Osteoblast (primary cell): ENCODE measurements at places on chromosomes 11 and 22.

- DNase-seq, result peak; percentile 62
Observed at GRCh38 chr11:47175746-47176327, 842 bp downstream of the ARFGAP2 start.

- DNase-seq, result peak; percentile 89
Observed at GRCh38 chr22:37401401-37402183, 25.7 kb downstream of the ELFN2 start.

GRCh38 chr11:36870361-36870760 is 272.3 kb upstream of the RAG2 start:
- no peak for DNase-seq

DNA sequence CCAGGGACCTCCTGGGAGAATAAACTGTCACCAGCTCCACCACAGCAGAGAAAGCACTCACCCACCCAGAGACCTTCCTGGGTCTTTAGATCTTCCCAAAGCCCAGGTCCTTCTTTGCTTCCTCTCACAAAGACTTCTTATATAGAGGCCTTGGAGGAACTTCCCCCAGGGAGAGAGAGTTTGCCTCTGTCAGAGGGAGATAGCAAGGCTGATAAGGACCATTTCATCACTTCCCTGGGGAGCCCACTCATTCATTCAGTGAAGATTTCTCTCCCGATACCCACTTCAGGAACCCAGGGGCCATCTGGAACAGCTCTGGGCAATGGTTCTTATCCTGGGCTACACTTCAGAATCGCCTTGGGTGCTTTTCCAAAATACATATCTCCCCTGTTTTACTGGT is at the start of gene PRG2:
Gene PRG2, minus strand, starts transcription at position 116 of the 400 bp plus-strand sequence. CDS start 706 bp downstream, outside the sequence.
- no peak for DNase-seq

GRCh38 chr22:27976586-27976985 is 57.5 kb upstream of the PITPNB start:
- DNase-seq, result no peak

DNA sequence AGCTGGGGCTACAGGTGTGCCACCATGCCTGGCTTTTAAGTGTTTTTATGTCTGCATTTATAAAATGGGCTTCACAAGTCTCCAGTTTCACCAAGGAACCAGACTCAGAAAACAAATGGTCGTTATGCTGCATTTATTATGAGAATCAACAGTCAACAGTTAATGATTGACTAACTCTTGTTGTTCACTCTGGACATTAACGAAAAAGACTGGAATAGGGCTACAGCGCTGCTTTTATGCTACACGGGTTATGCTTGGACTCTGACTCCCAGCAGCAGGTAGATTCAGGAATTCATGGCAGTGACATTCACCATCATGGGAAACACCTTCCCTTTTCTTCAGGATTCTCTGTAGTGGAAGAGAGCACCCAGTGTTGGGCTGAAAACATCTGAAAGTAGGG is 44.4 kb upstream of the CHKA start:
- DNase-seq, result no peak

DNA sequence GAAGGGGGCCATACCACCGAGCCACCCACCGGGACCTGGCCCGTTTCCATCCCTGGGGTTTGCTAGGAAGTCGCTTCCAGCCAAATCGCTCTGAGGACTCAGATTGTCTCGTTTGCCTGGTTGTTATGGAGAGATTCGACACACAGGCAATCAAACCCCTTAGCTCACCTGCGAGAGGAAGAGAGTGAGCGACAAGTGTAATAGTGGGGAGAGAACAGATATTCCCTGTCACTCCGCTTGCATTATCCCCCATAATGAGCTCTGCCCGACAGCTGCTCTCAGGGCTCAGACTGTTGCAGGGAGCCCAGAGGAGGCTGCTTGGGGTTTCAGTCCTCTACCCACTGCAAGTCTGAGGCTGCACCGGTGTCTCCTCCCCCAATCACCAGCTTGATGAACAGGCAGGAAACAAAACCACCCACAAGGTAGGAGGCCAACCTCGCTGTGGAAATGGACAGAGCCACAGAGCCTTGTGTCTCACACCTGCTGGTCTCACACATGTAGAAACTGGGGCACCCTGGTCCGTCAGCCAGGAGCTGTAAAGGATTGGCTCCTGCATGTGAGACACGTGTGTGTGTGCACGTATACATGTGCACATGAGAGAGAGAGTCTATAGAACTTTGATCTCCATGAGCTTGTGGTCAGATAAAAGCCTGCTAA is 351.1 kb downstream of the BUD13 start:
- DNase-seq, result no peak

- peak; percentile 83 for DNase-seq
Observed at GRCh38 chr11:94650756-94651155, 83.6 kb downstream of the PIWIL4 start.

- DNase-seq, result peak; percentile 69
Observed at GRCh38 chr11:17972987-17973386, 39.9 kb downstream of the SERGEF start.

DNA sequence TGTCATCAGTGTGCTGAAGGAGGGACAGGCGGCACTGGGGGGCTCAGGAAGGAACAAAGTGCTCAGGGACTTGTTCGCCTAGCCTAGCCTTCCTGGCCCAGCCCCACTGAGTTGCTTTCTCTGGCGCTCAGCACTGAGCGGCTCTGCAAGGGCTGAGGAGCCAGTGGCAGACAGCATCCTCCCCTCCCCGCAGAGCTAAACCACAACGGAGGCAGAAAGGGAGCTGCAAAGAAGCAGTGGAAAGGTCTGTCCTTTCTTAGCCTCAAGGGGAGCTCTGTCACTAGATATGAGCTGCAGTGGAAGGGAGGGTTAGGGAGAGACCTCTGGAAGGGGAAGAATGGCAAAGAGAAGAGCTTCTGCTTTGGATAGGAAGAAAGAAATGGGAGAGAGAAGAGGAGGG is 89.7 kb upstream of the PHOX2A start:
- no peak for DNase-seq

DNA sequence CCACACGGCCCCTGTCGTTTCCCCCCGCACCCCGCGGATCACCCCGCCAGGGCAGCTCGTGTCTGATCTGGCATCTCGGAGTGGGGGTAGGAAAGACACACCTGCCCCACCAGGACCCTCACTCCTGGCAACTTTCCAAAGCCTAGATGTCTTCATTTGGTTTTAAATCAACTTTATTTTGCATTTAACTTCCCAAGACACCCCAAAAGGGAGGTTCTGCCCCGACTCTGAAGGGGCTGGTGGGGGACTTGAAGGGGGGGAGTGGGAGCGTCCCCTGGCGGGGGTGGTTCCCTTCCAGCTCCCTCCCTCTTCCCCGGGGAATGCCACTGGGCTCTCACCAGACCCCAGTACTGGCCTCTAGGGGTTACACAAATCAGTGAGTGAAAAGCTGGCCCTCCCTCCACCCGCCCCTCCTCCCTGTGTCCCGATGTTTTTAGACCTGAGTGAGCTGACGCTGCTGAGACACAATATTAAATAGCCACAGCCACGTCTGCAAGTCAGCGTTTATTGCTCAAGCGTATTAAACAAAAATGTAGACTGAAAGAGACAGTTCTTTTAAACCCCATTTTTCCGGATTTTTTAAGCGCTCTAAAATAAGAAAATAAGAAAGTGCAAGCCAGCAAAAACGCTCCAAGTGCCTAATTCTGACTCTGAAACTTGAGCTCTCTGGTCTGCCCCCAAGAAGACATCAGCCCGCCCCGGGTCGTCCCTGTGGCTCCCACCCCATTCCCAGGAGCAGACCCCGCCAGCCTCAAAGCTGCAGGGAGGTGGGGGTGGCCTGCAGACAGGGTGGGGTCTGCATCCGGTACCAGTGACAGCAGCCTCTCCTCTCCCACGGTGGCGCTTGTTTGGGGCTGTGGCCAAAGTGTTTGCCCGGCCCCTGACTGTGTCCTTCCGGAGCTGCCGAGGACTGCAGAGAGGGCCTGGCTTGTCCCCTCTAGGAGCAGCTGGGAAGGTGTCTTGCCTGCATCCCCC is 1.1 kb upstream of the TTLL8 start:
- DNase-seq, result peak; percentile 96

DNA sequence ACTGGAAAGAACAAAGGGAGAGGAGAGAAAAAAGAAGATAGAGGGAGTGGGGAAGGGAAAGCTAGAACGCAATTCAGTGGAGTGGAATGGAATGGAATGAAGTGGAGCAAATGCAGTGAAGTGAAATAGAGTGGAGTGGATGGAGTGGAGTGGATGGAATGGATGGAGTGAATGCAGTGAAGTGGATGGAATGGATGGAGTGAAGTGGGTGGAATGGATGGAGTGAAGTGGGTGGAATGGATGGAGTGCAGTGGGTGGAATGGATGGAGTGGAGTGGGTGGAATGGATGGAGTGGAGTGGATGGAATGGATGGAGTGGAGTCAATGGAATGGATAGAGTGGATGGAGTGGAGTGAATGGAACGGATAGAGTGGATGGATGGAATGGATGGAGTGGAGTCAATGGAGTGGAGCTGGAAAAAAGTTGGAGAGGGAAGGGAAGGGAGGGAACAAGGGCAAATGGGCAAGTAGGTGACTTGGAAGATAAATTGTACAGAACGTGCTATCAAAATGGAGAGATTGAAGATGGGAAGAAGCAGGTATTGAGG is 13.9 kb downstream of the IFITM10 start:
- no peak for DNase-seq

DNA sequence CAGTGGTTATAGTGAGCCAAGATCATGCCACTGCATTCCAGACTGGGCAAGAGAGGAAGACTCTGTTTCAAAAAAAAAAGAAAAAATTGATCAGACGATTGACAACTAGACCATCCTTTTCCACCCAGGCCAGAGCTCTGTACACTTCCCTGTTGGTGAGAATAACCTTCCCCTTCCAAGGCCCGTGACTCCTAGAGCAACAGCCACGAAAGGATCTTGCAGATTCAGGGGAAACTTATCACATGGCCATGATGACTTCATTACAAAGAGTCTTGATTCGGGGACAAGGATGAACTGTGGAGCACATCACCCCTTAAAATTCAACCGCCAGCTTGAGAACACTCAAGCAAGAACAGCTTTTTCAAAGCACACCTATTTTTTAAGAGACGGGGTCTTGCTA is 10.3 kb downstream of the CD5 start:
- DNase-seq, result no peak

DNA sequence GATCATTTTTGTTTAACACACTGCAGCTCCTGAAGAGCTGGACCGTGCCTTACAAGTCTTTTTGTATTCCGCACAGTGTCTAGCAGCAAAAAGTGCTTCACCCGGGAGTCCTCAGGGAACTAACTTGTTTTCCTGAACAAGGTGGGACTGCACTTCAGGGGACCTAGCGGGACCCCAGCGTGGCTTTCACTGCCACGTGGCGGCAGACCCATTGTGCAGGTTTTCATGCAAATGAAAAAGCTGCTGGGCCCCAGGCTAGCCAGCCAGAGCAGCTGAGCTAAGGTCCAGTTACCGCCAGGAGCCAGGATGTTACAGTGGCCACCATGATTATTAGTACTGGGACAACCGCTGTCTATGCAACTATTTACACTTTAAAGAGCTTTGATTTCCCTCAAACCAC is 90.6 kb downstream of the FAR1 start:
- no peak for DNase-seq

GRCh38 chr11:71189768-71190315 is 62.5 kb downstream of the SHANK2 start:
- DNase-seq, result peak; percentile 43

GRCh38 chr11:63770763-63771162 is 2.2 kb upstream of the ZFTA start:
- no peak for DNase-seq

DNA sequence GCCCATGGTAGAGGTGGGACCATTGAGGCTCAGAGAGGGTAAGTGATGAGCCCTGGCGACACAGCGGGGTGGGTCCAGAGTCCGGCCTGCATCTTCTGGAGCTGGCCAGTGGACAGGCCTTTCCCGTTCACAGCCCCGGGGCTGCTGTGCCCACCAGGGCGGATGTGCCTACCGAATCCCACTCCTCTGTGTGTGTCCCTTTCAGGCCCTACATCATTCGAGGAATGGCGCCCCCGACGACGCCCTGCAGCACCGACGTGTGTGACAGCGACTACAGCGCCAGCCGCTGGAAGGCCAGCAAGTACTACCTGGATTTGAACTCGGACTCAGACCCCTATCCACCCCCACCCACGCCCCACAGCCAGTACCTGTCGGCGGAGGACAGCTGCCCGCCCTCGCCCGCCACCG is 11.9 kb upstream of the PPP6R3 start:
- no peak for DNase-seq

- no peak for DNase-seq
Observed at GRCh38 chr11:60242740-60243239, at the start of gene MS4A4E. Gene MS4A4E, minus strand, starts transcription at chr11:60243137. Its CDS starts 13,082 bp downstream, at chr11:60230055.

DNA sequence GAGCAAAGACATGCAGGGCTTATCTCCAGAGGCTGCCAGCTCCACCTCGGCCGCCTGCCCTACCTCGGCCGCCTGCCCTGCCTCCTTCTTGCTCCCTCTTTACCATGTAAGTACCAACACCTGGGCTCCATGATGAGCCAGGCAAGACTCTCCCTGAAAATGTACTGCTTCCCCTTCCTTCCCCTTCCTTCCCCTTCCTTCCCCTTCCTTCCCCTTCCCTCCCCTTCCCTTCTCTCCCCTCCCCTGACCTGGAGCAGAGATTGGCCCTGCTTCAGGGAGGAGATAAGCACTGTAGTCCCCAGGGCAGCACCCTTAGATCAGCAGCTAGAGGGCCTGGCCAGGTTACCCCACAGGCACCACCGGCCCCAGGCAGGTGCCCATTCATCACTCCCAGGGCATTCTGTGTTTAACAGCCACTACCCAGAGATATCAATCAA is 25.4 kb upstream of the ADORA2A start:
- peak; percentile 43 for DNase-seq

DNA sequence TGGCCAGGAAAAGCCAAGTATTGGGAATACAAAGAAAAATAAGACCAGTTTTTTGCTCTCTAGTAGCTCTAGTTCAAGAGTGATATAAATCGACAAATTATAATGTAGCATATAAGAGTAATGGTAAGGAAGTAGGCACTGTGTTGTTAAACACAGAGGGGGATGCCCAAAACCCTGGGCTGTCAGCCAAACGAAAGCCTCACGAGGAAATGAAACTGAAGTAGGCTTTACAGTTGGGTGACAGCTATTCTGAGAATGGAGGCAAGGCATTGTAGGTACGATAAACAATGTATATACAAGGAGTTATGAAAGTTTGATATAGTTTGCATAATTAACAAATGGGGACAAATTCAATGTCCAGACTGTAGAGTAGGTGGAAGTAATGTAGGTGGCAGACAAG is 176.4 kb downstream of the FAM181B start:
- no peak for DNase-seq

- peak; percentile 91 for DNase-seq
Observed at GRCh38 chr11:43518408-43519160, 159.9 kb downstream of the TTC17 start.

GRCh38 chr11:18844753-18845367 is 53.3 kb upstream of the PTPN5 start:
- DNase-seq, result no peak

DNA sequence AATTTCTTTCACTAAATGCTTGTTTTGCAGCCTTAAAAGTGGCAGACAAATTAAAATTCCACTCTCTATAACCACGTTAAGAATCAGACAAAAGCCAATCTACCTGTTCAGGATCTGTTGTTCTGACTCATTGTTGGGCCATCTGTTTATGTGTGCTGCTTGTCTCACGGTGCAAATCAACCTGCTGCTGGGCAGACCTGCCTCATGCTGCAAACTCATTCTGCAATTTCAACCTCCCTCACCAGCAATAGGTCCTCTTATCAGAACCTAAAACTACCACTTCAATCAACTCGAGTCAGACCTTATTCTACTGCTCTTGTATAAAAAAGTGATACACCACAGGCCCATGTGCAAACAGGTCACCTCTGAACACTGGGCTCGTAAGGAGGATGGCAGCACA is 75.1 kb downstream of the LARGE2 start:
- no peak for DNase-seq
